ENCODE measurements at places on chromosomes 2 and 18. TPM values are rescaled to one million over a fixed set of nuclear protein-coding genes. Genes with fewer than 3 reads are reported as not detected.

DNA sequence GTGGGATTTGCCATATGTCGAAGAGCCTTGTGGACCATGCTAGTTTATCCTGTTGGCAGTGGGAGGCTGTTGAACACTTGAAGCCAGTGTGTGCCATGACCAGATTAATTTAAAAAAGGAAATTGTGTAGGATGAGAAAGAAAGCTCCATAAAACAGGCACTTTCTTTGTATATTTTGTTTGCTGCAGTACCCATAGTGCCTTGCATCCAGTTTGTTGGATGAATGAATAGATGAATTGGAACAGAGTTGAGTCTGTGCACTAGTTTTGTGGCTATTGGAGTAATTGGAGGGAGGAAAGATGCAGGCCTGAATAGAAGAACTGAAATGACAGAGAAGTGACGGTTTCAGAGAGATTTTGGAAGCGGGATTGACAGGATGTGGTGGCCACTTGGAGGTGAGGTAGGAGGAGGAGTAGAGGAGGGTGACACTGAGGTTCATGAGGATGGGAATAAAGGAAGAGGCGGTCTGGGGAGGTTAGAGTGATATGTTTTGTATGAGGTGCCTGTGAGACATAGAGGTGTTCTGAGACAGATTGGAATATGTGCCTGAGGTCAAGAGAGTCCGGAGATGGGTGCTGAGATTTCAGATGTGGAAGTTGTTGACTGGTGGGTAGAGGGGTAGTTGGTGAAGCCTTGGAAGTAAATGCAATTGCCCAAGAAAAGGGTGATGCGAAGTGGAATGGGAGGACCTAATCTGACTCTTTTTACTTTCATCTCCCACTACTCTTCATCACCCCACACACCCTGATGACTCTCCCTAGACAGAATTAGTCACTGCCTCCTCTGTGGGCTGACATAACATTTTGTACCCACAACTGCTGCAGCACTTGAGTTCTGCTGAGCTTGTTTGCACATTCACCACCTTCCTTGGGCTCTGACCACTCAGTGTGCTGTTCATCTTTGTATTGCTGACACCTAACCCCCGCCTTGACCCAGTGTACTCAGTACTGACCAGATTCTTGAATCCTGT, 5.1 kb downstream of the DGUOK start:
- DNase-seq: no peak

DNA sequence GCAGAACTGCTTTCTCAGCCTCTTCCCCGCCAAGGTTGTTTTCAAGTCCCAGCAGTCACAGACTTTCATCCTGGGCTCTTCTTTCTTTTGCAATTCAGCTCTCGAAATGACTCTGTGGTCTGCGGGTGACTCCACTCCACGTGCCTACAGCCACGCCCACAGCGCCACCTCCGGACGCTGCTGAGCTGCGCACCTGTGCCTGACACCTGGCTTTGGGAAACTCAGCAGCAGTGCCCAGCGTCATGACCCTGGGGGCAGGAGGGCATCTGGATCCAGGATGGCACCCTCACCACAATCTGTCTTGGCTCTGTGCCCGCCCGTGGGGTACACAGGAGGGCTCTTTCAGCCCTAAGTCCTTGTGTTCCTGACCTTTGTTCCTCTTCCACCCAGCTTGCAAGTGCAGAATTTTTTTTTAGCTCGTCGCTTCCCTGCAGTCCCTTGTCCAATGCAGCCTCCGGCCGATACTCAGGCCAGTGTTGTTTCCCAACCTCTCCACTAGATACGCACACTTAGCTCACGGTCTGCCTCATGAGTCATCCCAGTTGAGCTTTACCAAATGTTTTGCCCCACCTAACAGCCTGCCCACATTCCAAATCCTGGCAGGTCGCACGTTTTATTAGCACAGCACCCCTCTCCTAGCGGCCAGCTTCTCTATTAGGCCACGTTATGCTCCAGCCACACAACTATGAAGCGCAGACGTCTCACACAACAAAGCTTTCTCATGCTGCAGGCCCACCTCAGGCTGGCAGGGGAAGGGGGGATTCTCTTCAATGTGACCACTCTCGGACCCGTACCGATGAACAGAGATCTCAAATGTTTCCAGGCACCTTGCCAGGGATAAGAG, 6.5 kb upstream of the CAPN10 start:
- DNase-seq: peak; percentile 74

DNA sequence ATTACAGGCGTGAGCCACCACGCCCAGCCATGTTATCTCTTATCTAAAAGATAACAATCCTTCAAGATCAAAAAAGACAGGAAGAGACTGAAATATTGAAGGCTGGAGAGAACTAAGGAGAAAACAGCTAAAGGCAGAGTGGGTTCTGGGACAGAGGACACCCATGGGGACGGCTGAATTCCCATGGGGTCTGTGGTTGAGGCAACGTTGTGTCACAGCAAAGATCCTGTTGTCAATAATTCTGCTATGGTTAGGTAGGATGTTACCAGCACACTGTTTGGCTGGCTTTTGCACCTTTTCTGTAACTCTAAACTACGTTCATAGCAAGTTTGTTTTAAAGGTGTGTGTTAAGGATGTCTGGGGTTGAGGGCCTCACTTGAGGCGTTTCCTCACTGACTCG, 137.7 kb upstream of the APCDD1 start:
- no peak for DNase-seq

GRCh38 chr2:205964111-205964761, 121.7 kb downstream of the INO80D start:
- no peak for DNase-seq

DNA sequence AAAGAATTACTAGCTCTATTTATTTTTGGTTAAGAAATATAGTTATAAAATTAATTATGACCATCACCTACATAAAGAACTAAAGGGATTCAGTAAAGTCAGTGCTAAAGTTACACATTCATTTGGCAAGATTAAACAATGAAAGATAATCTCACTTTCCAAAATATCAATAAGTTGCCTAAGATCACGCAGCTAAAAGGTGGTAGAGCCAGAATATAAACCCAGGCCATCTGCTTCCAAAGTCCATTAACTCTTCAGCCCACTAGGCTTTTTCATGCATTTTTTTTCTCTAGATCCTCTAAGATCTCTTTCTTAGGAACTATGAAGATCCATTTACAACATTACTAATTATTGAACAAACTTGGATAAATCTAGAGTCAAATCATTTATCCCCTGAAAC, 66.6 kb upstream of the RND3 start:
- DNase-seq: no peak

- DNase-seq: no peak
These were observed 35.5 kb upstream of the SPTBN1 start for GRCh38 chr2:54420524-54421172.

GRCh38 chr2:158926478-158926948, 41.9 kb upstream of the TANC1 start:
- no peak for DNase-seq

DNA sequence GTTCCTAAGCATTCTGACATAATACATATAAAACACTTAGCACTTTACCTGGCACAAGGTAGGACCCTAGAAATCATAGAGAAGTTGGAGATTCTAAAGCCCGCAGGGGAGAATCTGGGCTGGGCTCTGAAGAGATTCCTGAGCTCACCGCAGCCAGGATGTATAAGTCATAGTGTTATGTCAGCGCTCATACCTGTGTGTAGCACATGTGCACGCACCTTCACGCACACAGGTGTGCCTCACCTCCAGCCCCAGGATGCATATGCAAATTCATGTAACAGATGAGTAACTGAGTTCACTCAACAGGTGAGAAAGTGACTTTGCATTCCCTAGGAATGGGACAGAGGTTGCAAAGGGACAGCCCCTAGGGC, 7.9 kb upstream of the SDC1 start:
- DNase-seq: no peak

GRCh38 chr2:218043100-218043499, 26.0 kb upstream of the RUFY4 start:
- DNase-seq: no peak

- DNase-seq: no peak
These were observed 76.0 kb downstream of the RFTN2 start for GRCh38 chr2:197599285-197599965.

DNA sequence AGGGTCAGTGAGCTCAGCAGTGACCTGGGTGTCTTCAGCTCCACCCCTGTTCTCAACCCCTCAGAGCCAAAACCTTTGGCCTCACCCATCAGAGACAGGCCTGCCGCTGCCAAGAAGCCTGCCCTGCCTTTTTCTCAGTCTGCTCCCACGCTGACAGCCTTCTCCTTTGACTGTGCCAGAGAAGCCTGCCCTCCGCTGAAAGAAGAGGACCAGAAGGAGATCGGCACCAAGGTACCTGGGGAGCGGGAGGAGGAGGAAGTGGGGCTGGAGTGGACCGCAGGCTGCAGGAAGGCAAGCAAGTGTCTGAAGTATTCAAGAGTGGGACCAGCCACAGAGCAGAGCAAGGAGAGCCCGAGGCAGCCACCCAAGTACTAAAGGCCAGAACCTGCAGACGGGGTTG, 33.2 kb downstream of the TOGARAM2 start:
- DNase-seq: peak; percentile 73

DNA sequence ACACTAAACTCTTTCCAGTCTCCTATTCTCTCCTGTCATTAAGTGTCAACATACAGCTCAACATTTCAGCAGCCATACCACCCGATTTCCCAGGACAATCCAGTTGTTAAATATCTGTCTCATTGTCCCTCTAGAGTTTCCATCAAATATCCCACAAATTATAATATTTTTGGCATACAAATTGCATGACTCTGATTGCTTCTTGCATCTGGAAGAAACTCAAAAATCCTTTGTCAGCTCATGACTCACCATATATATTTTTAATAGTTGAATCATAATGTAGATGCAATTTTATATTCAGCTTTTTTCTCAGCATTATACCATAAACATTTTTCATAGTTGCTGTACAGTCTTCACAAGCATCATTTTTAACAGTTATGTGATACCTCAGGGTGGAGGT, 7.2 kb downstream of the SLC30A3 start:
- no peak for DNase-seq

GRCh38 chr2:27051902-27052645, 606 bp downstream of the AGBL5 start:
- DNase-seq: no peak

GRCh38 chr2:205375461-205376448, 306.5 kb upstream of the NRP2 start:
- DNase-seq: no peak

DNA sequence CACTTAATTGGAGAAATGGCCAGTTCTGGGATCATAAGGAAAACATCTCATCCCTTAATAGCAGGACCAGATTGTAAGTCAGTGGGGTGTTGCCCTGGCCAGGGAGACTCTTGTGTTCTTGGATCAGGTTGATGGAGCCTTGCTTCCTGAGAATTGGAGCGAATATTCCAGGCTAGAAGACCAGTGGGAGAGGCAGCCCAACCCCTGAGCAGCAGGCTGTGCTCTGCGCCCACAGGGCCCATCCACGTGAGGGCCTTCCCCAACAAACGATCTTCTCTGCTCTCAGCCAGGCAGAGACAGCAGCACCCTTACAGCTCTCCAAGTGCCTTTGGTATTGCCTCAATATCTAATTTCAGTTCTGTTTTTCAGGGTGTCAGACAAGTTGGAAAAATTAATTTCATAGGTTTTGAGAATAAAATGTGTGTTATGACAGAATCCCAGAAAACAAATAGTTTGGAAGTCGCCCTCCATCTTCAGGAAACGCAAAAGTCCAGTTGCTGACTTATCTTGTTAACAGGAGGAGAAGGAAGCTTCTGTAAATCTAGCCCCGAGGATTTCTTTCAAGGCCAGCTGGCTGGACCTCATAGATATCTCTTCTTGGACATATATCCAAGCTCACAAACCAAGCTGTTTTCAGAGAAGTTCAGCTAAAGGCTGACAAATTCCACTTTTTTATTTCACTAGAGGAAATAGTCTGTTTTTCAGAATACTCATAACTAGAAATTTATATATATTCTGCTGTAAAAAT, 105.5 kb downstream of the COPS8 start:
- DNase-seq: no peak

DNA sequence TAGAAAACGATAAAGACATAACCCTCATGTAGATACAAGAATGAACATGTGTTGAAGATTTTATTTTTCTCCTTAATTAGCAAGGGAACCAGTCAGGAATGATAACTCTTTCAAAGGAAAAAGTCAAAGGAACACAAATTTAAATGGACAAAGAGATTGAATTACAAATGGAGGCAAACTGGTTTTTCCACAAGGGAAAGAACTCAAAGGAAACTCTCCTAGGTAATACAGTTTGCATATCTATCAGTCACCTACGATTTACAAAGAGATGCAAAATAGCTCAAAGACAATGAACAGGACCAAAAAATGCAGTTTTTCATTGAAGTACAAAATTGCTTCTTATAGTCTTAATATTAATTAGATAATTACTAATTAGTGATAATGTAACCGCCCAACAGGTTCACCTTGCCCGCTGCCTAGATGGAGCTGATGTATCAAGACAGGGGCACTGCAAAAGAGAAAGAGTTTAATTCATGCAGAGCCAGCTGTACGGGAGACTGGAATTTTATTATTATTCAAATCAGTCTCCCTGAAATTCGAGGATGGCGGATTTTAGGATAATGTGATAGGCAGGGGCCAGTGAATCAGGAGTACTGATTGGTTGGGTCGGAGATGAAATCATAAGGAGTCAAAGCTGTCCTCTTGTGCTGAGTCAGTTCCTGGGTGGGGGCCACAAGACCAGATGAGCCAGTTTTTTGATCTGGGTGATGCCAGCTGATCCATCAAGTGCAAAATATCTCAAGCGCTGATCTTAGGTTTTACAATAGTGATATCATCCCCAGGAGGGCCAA, 151.0 kb downstream of the TMEM17 start:
- DNase-seq: no peak

- DNase-seq: no peak
These were observed 450.6 kb upstream of the ST6GAL2 start for GRCh38 chr2:107336526-107336925.

DNA sequence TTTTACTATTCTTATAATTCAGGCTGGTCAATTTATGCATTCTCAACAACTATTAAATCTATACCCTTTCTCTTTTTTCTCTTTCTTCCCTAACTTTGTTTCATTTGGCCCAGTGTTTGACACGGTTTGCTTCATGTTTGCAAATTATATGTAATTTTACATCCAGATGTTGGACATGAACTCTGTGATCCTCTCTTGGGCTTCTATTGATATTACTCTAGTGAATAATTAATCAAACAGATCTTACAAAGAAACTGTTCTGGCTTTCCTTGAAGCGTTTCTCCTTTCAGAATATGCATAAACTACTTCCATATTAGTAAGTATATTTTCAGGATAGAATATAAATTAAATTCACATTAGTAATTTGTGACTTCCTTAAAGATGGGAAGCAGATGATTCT, 225.1 kb upstream of the TMEFF2 start:
- no peak for DNase-seq

The LRP1B gene
- total RNA-seq: not detected

The PXDN gene
- 1.8 TPM for total RNA-seq

The FN1 gene
- total RNA-seq: 0.71 TPM

The ASB18 gene
- total RNA-seq: not detected

The THSD7B gene
- not detected for total RNA-seq

The TRMT61B gene
- 16.0 TPM for total RNA-seq

The GAREM1 gene
- 0.06 TPM for total RNA-seq

The ALK gene
- not detected for total RNA-seq

The POLR1A gene
- 27.3 TPM for total RNA-seq

The SERPINB7 gene
- not detected for total RNA-seq

The SLC23A3 gene
- total RNA-seq: 4.4 TPM

Data from activated naive CD8-positive, alpha-beta T cell treated with anti-CD3 and anti-CD28 coated beads, Interleukin-2, amount 10 ng/mL, durations not matched to agents 7 days and 5 days (primary cell).